Erythroblast (primary cell): ENCODE measurements at places on chromosomes 16 and 17.

- peak; percentile 37 for DNase-seq
Observed at GRCh38 chr17:38353086-38353604, 1.5 kb downstream of the SOCS7 start.

DNA sequence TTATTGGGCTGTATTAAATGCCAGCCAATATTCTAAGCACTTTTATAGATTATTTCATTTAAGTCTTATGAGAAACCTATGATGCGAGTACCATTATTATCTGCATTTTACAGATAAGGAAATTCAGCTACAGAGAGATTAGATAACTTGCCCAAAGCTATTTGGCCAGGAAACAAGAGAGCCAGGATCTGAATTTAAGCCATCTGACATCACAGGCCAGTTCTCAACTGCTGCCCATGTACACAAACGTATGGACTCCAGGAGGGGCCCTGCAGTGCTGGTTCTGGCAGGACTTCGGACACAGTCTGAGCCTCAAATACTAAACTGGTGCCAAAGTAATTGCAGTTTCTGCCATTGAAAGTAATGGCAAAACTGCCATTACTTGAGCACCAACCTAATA lies 40.2 kb downstream of the CPPED1 start:
- DNase-seq, result peak; percentile 37

DNA sequence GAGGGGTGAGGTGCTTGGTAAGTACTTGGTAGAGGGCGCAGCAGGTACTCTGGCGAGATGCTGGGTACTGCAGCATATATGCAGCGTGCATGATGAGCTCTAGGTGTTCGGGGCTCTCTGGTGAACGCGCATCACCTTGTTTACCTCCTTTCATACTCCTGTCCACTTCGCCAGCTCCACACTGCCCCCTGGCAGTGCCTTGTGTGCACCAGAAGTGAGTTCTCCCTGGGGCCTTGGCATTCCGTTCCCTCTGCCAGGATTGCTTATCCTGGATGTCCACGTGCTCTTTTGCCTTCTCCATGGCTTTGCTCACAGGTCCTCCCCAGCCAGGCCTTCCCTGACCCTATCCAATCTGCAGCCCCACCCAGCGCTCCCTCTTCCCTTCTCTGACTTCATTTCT lies 154.2 kb downstream of the MRM1 start:
- peak; percentile 53 for DNase-seq

DNA sequence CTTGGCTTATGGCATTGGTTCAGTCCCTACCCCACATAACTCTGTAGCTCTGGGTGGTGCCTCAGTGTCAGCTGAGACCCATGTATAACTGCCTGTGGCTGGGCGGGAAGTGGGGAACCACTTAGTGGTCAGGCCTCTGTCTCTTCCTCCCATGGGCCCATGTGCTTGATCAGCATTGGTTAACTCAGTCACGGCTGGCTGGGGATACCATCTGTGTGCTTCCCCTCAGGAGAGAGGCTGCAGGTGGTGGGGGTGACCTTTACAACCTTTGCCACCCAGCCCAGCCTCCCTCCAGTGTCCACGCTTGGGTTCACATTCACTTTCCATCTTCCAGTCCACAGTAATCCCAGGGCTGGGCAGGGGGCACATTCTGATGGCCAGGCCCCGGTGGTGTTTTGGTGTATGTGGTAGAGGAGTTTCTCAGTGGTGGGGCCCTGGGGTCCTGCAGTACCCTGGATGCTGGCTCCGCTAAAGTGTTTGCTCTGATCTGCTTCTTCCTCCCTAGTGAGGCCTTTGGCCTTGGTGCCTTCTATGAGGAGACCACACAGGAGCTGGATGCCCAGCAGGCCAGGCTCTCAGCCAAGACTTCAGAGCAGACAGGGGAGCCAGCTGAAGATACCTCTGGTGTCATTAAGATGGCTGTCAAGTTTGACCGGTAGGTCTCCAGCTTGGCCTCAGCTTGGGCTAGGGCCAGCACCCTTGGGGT lies 10.2 kb upstream of the NFATC3 start:
- no peak for DNase-seq

DNA sequence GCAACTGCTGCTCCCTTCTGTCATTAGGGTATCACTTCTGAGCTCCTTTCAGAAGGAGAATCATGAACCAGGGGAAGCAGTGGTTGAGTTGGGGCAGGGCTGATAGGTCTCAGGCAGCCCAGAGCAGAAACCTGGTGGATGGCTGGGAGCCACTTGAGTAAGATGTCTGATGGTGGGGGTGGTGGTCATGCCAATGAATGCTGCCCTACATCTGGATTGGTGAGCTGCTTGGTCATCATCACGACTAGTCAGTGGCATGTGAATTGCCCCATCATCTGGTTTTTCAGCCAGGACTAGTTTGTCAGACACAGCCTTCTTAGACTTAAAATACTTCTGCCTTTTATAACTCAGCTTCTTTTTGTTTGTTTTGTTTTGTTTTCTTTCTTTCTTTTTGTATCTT lies 2.6 kb downstream of the GID4 start:
- DNase-seq, result peak; percentile 31

GRCh38 chr16:50308237-50308965 lies 42.0 kb downstream of the ADCY7 start:
- DNase-seq, result no peak

DNA sequence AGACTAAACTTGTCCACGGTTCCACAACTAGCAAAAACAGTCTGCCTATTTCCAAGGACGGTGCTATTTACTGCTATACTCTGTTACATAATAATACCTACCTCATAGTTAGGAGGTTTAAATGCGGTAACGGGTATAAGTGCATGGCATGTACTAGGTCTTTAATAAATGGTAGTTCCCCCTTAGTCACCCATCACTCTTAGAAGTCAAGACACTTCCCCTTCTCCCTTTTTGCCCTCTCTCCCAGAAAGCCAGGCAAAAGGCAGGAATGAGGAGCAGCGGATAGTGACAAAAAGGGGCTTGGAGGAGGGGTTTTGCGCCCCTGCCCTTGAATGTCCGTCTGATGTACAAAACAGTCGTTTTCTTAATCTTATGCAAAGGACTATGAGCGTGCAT lies 1.1 kb upstream of the LSM12 start:
- no peak for DNase-seq
